ENCODE measurements at places on chromosomes 6 and 20.

DNA sequence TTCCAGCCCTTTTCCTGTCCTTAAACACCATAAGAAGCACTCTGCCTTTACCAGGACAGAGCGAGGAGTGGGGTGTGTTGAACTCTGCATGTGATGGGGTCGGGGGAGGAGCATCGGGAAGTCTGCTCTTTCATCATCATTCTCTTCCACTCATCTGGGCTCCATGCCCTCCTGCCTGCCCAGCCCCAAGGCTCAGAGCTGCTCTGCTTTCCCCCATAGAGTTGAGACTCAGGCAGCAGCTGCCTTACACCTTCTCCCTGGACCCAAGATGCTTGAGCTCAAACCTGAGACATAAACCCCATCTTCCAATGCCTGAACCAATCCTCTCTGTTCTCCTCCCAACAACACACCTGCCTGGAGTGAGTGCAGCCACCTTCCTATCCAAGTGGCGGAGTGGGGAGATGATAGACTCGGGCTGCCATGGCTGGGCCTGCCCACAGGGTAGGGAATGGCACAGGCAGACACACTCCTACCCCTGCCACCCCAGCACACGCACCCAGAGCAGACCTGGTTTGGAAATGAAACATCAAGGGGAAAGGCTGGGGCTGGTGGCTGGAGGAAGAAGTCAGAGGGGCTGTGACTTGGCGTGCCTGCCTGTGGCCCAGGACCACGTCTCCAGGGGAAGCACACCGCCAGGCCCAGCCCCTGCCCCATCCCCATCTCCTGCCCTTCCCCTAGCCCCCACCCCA lies 28.4 kb downstream of the TFEB start:
- no peak for DNase-seq

- peak; percentile 63 for DNase-seq
Observed at GRCh38 chr6:42041481-42042053, 8.8 kb upstream of the TAF8 start.

GRCh38 chr6:151307501-151307900 lies 67.7 kb downstream of the AKAP12 start:
- DNase-seq: no peak

DNA sequence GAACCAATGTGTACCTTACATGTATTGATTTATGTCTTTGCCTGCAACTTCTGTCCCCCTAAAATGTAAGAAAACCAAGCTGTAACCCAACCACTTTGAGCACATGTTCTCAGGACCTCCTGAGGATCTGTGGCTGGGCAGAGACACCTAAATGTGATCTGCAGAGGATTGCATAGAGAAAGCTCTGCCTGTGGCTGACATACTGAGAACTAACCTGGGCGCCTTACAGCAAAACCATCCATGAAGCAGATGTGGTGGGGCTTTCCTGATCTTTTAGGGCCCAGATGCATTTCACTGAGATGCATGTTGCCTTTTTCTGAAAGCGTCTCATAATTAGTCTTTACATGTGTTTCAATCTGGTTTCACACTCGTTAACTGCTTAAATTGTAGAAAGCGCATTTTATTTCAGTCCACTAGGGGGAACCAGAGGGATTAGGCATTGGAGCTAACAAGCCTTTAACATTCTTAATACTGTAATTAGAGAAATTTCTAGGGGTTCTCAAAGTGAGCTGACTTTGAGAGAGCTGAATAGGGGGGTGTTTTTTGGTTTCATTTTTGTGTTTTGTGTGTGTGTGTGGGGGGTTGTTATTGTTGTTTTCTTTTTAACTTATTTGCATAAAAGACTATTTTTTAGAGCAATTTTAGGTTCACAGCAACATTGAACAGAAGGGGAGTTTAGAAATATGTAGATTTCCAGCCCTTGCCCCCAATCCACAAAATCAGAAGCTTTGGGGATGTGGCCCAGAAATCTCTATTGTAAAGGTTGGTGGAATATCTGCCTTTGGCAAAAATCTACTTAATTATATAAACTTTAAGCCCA lies 50.9 kb upstream of the FAM184A start:
- no peak for DNase-seq

DNA sequence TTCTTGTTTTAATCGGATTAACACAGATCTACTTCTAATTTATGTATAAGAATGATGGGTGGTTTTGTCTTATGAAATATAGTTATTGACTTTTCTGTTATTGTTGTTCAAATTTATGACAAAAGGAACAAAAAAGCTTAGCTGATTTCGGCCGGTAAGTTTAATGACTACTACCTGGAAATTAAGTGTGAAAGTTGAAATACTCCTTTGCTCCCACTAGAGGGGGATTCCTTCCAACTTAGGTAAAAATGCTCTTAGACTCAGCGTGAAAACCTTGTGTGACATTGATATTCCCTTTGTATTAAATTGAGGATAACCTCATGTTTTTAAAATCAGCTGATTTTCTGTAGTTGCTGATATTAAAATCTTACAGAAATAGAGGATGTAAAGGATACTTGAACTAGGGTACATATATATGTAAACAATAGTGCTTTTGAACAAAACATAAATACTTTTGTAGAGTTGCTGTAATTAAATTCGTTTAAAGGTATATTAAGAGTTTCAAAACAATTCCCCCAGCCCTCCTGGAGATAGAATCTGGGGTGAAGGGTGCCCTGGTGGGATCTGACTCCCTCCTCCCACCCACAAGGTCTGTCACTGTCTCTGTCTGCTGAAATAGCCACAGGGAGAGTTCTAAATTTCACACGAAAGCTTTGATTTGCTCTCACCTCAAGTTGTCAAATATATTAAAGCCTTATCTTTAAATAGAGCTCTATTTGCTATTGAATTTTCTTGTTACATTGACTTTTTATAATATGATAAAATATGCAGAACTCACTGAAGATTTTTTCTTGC lies 257.5 kb downstream of the ARID1B start:
- DNase-seq: no peak

DNA sequence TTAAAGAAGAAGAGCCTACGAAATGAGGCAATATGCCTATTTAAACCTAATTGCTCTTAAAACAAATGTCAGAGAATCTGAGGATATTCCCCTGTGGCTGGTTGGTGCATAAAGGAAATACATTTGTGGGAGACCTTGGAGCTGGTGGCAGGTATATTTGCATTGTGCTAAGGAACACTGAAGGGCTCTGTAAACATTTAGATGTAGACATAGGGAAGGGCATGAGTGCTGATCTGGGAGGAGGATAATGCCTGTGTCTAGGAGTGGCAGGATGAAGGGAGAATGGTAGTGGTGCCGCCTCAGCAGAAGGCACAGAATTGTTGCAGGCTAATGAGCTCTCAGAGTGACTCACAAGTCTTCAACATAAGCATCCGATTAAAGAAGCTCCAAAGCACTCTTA lies 85.8 kb downstream of the CD164 start:
- DNase-seq: no peak

DNA sequence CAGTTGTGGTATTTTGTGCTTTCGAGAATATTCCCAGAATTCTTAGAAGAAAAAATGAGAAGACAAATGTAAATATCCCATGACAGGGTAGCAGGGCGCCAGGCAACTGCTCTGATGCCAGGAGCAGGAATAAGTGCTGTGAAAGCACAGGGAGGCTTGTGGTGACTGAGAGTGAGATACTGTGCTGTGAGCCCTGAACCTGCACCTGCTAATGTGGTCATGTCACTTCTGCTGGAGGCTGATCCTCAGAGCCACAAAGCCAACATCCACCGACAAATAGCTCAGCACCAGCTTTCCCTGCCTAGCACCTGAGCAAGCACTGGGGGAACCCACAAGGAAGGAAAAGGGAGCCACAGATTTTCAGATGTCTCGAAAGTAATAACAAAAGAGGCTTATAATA lies 368.6 kb upstream of the CDH4 start:
- no peak for DNase-seq

- no peak for DNase-seq
Observed at GRCh38 chr20:57795977-57796560, 86.3 kb upstream of the PMEPA1 start.

DNA sequence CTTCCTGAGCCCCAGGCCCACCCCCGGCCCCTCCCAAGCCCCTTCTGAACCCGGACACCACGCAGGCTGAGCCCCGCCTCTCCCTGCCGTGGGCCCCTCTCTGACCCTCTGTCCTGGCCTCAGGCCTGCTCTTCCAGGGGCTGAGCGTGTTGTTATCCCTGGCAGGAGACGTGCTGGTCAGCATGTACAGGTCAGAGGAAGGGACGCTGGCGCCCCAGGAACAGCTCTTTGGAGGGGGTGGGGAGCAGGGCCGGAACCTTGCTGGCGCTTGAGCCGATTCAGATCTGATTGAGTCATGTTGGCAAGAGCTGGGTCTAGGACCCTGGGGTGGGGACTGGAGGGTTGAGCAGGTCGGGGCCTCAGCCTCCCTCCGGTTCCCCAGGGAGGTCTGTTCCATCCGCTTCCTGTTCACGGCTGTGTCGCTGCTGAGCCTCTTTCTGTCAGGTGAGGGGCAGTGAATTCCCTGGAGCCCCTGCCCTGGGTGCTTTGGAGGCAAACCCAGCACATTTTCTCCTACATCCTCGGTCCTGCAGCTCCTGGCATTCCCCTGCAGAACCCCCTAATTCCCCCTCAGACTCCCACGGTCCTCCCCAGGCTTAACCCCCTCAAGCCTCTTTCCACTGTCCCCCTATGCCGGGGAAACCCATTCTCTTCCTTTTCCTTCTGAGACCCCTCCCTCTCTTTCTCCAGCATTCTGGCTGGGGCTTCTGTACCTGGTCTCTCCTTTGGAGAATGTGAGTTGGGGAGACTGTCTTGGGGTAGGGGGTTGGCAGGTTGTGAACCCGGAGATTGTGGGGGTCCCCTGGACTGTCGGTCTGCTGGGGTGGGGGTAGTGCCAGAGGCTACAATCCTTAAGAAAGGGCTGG lies 2.0 kb downstream of the SPAG4 start:
- DNase-seq: peak; percentile 43

GRCh38 chr6:46923476-46923875 lies 1.7 kb upstream of the ADGRF5 start:
- DNase-seq: no peak

DNA sequence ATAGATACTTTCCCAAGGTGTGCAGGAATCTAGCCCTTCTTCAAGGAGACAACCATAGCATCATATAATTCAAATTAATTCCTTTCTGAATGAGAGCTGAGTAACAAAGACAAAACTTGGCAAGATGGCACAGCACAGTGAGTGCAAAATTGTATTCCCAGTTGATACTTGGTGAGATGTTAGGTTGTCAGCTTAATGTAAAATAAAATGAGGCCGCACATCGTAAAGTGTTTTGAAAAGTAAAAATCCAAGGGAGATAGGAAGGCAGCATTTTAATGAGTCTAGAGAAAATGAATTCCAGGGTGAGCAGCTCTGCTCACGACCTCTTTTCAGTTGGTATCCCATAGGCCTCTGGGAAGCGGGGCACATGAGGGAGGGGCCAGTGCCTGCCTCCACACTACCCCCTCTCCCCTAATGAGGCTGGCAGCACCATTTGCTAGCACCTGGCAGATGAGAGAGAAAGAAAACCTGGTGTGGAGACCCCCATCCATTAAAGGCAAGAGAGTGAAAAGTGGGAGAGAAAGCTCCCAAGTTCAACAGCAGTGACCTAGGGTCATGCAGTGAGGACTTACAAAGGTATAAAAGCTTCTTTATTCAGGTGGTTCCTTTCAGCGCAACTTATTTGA lies 158.4 kb downstream of the BTBD9 start:
- no peak for DNase-seq

DNA sequence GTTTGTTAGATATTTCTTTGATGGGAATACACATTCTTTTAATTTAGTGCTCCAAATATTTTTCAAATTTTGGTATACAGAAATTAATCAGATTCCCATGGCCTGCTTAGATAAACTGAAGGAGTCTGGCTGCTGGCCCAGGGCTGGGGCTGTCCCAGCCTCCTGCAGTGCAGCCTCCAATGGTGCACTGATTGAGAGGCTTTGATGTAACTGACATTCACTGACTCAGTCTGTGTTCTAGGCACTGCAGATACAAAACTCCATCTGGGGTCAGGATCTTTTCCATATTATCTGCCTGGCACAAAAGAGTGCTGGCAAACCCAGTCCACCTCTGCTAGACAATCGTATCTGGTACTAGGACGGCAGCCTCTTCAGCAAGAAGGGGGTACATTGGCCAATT lies 64.8 kb downstream of the GRIK2 start:
- no peak for DNase-seq

- DNase-seq: no peak
Observed at GRCh38 chr20:6618051-6618450, 149.4 kb upstream of the BMP2 start.

DNA sequence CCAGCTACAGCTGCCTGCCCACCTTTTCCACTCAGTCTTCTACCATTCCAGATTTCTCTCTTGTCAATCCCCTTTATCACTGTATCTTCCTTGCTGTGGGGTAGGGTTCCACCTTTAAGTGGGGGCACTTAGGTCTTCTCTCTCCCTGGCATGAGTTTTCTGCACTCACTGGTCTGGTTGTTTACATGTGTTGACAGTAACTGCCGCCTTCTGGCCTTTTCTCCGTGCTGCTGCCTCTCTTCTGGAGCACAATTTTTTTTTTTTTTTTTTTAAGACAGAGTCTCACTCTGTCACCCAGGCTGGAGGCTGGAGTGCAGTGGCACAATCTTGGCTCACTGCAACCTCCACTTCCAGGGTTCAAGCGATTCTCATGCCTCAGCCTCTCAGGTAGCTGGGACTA lies 12.0 kb downstream of the RNF114 start:
- no peak for DNase-seq

- no peak for DNase-seq
Observed at GRCh38 chr6:140230282-140230681, 855.8 kb upstream of the CITED2 start.

GRCh38 chr6:225121-225721 lies 67.1 kb upstream of the DUSP22 start:
- no peak for DNase-seq

DNA sequence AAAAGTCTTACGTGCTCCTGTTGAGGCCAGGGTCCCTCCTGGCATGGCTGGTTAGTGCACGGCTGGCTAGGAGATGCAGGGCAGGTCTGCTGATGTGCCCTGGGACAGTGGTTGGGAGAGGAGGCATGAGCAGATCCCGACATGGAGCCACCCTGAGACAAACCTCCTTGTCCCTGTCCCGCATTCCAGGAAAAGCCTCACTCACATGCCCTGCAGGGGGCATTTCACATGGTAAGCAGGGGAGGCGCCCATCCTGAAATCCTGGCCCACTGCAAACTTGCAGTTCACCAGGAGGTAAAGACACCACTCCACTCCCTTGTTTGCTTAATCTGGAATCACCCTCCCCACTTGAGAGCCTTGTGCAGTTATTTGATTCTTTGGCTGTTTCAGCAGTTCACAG lies 116.7 kb upstream of the SLC24A3 start:
- DNase-seq: no peak

DNA sequence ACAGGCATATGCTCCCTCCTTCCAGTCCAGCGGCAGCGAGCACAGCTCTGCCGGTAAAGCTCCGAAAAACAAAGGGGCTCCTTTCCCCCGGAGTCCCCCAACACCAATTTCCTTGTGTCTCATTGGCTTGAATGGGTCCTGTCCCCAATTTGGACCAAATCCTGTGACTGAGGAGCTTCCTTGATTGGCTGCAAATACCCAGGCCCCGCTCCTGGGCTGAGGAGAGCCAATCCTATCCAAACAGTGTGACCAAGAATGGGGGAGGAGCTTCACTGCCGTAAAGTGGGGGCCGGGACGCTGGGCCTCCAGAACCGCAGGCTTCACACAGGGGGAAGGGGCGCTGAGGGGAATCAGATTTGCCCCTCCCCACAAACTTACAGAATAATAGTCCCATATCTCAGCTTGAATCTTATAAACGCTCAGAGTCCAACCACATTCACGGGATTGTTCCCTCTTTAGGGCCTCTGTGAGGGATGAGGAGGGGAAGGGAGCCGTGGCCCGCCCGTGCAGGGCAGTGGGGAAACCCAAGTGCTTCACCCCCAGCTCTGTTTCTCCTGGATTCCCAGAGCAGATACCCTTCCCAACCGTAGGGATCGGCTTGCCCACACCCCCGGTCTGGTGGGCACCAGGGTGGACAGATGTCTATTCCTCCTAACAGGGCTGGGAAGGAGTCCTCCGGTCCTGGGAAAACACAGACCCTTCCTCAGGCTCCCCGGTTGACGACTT lies 141.0 kb upstream of the MLN start:
- no peak for DNase-seq
